ENCODE measurements at places on chromosomes 4 and X.
A peak's percentile ranks its signal among the peaks of the same experiment; 100 is the strongest.

GRCh38 chr4:127309369-127310102, 323.2 kb upstream of the INTU start:
- H3K4me3 ChIP-seq, result no peak overlapping the region
- no peak for DNase-seq
- H3K36me3 ChIP-seq, result no peaks in the 10 kb centered on the region
- H3K27ac ChIP-seq, result no peak overlapping the region

GRCh38 chrX:151854726-151855495, 57.8 kb upstream of the MAGEA4 start:
- H3K4me3 ChIP-seq, result no peak overlapping the region
- H3K27ac ChIP-seq, result no peak overlapping the region
- H3K4me1 ChIP-seq, result no peaks in the 10 kb centered on the region

DNA sequence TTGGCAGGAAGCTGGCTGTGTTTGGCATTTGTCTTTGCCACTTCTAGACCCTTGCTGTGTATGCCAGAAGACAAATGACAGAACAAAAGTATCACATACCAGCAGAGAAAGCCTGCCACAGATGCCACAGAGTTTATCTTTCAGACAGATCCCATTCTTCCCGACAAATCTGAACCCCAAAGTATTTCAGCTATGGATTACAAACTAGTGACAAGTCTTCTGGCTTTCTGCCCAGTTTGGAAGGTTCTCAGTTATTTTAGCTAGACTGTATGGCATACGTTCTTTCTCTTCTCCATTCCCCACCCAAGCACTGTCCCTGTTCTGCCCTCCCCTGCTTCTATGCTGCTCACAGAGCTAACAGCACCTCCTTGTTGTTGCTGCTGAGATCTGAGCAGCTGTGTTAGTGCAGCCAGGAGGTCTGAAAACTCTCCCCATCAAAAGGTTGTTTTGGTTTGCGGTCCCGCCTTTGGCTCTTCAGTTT, 236.7 kb downstream of the FRAS1 start:
- peaks cover 5% of the 10 kb centered on the region for H3K27me3 ChIP-seq
- no peak overlapping the region for H3K27ac ChIP-seq
- no peak for DNase-seq
- H3K36me3 ChIP-seq, result no peaks in the 10 kb centered on the region
- no peaks in the 10 kb centered on the region for H3K4me1 ChIP-seq
- no peak overlapping the region for H3K4me3 ChIP-seq

DNA sequence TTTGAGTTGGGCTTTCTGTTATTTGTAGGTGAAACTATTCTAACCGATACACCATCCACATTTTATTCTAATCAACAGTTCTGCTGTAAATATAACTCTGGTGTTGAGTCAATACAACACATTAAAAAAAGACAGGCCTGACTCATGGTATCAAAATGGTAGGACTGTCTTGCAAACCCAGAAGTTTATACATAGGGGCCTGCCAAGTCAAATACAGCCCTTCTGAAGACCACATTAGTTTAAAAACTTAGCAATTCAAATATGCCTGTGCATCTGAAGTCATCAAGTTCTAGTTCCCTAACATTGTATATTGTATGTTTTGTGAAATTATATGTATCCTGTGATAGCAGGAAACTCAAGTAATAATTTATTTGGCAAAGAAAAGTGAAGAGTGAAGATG, 24.4 kb upstream of the PDE5A start:
- no peak overlapping the region for H3K4me3 ChIP-seq
- no peaks in the 10 kb centered on the region for H3K36me3 ChIP-seq
- no peak overlapping the region for H3K27ac ChIP-seq
- DNase-seq, result no peak
- no peaks in the 10 kb centered on the region for H3K27me3 ChIP-seq

GRCh38 chrX:103722505-103722904, 11.8 kb downstream of the TMEM31 start:
- H3K4me1 ChIP-seq, result no peaks in the 10 kb centered on the region
- no peak for DNase-seq
- H3K27ac ChIP-seq, result no peak overlapping the region

DNA sequence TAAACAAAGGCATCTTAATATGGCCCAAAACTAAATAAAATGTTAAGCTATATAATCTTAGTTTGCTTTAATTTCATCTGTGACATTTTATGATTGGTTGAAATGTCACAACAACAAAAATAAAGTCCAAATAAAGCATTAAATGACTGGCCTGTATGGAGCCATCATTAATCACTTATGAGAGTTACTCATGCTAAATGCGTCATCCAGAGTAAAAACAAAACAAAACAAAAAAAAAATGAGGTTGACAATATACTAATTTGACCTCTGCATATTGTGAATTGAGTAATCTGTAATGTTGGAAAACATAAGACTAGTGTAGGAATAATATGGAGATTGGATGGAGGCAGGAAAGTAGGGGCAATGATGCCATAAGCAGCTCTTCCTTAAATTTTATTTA, 139.7 kb downstream of the MAPK10 start:
- DNase-seq, result no peak
- H3K4me3 ChIP-seq, result no peak overlapping the region
- no peaks in the 10 kb centered on the region for H3K4me1 ChIP-seq

GRCh38 chr4:20506827-20507226, 193.4 kb upstream of the PACRGL start:
- H3K4me1 ChIP-seq, result no peaks in the 10 kb centered on the region
- H3K27ac ChIP-seq, result no peak overlapping the region
- no peaks in the 10 kb centered on the region for H3K27me3 ChIP-seq
- H3K4me3 ChIP-seq, result no peak overlapping the region
- DNase-seq, result no peak
- H3K36me3 ChIP-seq, result no peaks in the 10 kb centered on the region

DNA sequence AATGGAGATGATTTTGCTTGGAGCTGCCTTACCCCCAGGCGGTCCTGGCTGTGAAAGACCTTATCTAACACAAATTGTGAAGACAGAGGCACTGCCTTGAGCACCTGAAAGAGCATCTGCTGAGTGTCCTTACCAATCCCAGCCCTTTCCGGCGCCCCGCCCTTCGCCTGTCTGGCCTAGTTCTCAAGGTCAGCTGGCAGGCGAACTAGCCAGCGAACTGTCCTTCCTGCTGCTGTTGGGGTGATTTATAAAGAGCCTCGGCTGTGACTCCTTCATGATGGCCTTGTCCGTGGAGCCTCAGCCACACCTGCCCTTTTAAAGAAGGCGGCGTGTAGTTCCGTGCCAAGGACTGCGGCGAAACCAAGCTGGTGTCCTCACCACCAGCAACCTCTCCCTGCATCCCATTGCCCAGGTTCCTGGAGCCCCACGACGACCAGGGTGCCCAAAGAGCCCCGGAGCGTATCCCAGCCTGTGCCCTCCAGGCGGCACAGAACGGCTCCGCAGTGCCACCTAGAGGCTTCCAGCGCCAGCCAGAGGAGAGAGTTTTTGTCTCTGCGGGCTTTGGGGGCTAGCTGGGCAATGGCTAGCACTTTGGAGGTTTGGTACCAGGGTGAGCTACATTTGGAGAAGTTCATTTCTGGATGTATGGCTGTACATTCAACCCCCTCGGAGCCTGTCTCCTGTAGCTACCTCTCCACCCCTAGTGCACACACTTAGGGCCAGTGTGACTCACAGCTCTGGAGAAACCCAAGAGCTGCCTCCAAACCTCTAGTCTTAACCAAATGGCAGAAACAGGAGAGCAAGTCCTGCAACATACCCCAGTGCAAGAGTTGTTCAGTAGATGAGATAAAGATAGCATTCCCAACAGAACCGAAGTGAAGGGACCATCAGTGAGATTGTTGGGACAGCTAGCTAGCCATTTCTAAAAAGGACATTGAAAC, 36.8 kb upstream of the VMA21 start:
- peak overlapping the region; percentile 19 for H3K4me3 ChIP-seq
- peaks cover 10% of the 10 kb centered on the region for H3K27me3 ChIP-seq
- peak; percentile 29 for DNase-seq
- H3K4me1 ChIP-seq, result peaks cover 7% of the 10 kb centered on the region
- no peak overlapping the region for H3K27ac ChIP-seq
